ENCODE measurements at places on chromosomes 12 and 14.
A peak's percentile ranks its signal among the peaks of the same experiment; 100 is the strongest.

DNA sequence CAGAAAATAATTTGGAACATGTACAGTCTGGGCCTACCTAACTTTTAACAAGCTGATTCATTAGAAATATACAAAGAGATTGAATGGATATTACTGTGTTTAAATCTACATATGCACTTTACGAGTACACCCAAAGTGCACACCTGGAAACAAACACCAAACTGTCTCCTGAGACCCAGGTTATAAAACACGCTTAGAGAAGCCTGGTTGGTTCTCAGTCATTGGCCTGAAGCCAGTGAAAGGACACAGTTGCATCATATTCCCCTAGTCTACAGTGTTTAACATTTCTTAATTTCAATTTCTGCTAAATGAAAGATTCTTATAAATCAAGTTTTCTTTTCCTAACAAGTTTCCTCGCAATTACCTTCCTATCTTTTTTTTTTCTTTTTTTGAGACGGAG is 209.5 kb downstream of the FBXL14 start:
- DNase-seq = no peak

GRCh38 chr12:108853981-108854446 is 3.4 kb downstream of the SSH1 start:
- DNase-seq = no peak

- no peak for DNase-seq
These were observed 796.4 kb downstream of the AACS start for GRCh38 chr12:125861299-125862281.

DNA sequence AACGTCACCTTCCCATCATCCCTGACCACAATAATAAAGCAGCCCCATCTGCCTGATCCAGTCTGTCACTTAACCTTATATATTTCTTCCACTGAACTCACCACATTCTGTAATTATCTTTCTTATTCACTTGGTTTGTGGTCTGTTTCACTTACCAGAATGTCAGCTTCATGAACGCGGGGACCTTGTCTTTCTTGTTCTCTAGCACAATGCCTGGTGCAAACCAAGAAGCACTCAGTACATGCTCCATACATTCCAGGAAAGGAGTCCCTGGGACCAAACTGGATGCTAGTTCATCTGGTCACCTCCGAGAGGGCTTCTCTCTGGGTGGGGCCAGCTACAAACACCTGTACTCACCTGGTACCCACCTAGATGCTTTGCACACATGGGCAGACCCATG is 17.4 kb upstream of the ANKRD33 start:
- DNase-seq = no peak

DNA sequence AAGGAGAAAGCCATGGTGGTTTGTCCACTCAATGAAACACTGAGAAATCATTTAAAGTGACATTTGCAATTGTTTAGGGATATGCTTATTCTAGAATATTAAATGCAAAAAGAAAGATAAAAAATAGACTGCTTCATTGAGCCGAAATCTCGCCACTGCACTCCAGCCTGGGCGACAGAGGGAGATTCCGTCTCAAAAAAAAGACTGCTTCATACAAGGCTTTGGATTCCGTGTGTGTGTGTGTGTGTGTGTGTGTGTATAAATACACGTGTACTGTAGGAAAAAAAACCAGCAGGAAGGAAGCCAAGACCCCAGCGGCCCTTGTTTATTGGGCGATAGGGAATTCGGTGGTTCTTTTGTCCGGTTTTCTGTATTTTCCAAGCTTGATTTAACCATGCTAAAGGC is 3.2 kb upstream of the ZNF839 start:
- peak; percentile 28 for DNase-seq

DNA sequence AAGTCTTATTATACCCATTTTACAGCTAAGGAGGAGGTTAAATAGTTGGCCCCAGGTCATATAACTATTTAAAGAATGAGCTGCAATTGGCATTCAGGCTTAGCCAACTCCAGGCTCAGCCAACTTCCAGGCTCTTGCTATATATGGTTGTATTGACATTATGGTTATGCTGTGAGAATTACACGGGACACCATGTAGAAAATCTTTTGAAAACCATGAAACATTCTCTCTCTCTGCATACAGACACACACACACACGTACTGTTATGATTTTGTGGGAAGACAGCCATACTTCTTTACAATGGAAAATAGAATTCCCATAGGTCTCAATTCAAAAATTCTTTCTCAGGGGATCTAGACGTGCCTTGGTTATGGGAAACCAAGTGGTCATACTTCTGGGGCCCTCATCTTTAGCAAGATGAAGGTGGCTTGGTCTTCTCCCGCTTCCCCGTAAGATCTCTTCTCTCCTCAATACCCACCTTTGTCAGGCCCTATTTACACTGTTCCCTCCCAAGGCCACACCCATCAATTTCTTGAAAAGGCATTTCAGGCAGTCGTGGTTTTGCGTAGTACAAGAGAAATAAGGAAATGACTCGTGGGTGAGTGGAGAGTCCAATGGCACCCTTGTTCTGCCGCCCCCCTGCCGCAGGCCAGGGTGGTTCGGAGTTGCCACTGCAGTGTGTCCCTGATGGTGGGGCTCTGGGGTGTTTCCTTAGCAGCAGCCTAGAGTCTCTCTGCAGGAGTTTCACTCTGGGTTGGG is 10.0 kb upstream of the GPRC5A start:
- DNase-seq = no peak

DNA sequence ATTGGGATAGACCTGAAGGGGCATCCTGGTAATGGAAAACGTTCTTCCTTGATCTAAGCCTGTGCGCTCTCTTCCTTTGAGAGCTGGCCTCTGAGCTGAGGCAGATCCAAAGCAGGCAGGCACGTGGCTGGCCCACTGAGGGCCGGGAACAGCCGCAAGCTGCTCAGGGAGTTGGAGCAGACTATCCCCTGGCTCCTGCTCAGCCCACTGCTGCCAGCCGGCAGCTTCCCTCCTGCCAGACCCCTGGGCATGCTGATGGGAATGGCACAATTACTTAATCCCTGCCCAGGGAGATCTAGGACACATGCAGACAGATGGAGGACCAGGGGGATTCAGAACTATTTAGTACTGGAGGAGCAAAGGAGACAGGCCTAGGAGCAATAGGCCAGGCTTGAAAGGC is 14.4 kb downstream of the NEUROD4 start:
- no peak for DNase-seq

DNA sequence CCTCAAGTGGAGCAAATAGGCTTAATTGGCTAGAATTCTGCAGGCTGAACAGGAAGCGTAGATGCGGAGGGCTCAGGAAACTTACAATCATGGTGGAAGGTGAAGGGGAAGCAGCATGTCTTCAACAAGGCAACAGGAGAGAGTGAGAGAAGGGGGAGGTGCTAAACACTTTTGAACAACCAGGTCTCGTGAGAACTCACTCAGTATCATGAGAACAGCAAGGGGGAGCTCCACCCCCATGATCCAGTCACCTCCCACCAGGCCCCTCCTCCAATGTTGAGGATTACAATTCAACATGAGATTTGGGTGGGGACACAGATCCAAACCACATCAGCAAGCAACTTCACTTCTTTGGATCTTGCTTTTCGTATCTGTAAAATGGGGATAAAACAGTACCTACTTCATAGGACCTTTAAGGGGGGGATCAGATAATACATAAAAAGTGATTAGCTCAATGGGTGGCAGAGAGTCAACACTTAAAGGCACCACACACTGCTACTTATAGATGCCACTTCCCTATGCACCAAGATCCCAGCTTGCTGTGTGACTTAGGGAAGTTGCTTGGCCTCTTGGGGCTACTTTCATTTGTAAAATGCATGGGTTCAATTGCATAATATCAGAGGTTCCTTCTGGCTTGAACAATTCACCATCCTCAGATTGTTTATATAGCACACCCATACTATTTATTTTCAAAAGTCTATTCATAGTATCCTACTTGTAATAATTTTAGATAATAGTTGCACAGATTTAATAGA is 184.8 kb upstream of the RPH3A start:
- no peak for DNase-seq

DNA sequence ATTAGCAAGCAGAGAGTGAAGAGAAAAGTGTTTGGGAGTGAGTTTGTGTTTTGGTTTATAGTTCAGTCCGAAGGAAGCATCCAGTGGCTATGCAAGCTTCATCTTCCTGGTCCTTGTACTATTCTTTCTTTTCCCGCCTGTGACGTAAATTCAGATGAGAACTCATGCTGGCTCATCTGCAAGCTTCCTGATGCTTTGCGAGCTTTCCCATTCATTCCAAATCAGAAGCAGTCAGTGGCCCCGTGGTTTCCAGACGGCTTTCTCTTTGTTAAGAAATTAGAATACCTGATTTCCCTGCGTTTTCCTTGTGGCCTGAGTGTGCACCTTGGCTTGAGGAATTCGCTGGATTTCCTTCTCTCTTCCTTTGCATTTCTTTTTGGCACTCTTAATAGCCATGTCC is 89.5 kb downstream of the TESC start:
- no peak for DNase-seq

- no peak for DNase-seq
These were observed 278.1 kb upstream of the LMO3 start for GRCh38 chr12:16884056-16884455.

DNA sequence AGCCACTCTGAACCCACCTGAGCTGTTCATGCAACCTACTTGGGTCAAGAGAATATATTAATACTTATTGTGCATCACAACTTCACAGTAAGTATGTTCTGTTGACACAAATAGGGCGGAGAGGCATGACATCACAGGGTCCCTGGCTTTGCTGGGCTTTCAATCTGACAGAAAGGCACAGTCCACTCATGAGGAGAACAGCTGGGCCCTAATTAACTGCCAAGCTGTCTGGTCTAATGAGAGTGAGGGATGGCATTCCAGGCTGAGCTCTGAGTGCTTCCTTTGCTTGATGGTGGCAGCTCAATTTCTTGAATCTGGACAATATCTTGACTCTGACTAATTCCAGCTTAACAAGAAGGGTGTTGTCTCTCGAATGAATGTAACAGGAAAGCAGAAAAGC is 2.0 kb downstream of the EFCAB11 start:
- DNase-seq = no peak

DNA sequence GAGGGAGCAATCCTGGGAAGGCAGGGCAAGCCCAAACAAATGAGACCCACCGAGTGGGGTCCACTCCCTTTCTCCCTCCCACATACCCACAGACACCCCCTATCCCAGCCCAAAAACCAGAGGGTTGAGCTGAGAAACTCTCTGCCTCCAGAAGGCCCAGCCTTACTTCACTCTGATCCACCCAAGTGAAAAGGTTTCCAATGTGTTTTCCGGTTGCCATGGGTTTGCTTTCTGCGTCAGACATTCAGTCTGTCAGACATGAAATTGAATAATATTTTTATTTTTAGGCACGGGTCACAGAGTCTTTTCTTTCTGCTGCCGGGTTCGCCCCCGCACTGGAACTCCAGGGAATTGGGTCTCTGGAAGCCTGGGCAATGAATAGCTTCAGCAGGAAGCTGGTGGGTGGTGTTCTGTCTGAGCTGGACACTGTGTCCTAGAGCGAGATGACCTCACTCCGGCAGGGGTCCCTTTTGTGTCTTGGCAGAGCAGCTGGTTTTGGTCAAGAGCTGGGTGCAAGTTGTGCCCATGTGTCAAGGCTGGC is 69.8 kb upstream of the CLMN start:
- DNase-seq = no peak

- DNase-seq = no peak
These were observed 439.6 kb upstream of the LRFN5 start for GRCh38 chr14:41167040-41167439.

DNA sequence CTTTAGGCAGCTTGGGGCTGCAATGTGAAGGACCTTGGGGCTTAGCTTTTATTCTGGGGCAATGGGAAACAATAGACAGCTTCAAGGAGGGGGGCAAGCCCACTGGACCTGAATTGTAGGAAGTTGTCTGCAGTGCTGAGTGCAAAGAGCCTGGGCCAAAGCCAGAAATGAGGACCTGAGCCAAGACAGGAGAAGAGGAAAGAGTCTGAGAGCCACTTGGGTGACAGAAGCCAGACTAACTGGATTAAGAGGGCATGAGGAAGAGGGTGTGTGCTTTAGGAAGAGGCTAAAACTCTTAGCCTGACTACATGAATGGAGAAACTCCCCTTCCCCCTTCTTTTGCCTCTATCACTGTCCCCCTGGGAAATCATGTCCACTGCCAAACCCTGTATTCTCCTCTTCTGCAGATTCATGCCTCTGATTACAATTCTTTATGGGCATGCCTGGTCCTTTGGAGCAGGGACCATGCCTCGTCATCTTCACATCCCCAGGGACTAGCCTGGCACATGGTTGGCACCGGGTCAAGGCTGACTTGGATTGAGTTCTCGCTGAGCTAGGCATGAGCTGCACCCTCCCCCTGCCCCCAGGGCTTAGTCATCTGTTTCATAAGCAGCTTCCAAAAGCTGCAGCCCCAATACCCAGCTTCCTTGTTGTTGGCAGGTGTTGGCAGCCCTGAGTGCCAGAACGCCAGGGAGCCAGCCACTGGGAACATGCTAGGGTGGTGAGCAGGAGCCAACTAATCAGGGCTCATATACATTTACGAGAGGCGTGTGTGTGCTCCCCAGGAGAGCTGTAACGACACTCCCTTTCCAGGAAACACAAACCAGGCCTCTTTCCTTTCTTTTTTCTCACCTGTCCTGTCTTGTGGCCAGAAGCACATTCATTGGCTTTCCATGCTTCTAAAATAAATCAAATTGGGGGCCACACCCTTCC is 27.7 kb upstream of the JDP2 start:
- no peak for DNase-seq

DNA sequence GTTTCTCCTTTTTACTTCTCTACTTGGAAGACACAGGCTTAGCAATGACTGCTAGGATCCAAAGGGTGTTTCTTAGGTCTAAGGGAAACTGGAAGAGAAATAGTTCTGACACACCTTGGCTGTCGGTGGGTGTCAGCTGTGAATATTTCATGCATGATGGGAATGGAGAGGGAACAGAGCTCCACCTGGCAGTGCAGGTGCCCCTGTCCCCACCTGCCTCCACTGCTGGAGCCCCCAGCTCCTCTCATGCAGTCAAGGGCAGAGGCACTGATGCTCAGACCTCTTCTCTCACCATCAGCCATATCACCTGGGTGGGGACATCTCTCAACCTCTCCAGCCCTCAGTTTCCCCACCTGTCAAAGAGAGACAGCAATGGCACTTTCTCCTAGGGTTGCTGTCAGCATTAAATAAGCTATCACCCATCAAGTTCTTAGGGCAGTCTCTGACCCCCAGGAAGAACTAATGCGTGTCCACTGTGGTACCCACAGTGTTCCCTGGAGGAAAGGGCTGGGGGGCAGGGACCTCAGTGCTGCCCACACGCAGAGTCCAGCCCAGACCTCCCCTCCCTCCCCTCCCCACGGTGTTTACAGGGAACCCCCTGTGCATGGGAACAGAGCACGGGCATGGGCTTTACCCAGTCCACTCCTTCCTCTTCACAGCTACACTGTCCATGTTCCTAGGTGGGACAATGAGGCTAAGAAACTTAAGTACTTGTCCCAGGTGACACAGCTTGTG is 69.1 kb downstream of the C14orf132 start:
- no peak for DNase-seq

DNA sequence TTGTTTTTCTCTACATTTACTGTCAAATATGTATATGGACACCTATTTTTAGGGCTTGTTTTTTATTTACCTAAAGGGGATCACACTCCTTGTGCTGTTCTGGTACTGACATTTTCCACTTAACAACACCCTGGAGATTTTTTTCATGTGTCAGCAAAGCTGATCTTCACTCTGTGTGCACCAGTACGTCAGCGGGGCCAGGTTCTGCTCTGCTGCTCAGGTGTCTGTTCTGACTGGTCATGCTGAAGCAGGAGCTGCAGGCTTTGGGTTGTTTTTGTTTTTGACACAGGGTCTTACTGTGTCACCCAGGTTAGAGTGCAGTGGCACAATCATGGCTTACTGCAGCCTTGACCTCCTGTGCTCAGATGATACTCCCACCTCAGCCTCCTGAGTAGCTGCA is 81.9 kb upstream of the CCND2 start:
- no peak for DNase-seq

- no peak for DNase-seq
These were observed 44.6 kb upstream of the VRK1 start for GRCh38 chr14:96752594-96752993.

GRCh38 chr12:27186022-27186839 is 57.9 kb upstream of the STK38L start:
- no peak for DNase-seq
